Mammary microvascular endothelial cell (primary cell): ENCODE measurements at places on chromosomes 7 and 10. TPM values are rescaled to one million over a fixed set of nuclear protein-coding genes. Genes with fewer than 3 reads are reported as not detected.

SRI gene
- 135 and 148 TPM in 2 replicates for total RNA-seq

ZNF488 gene
- 0.07 and 0.15 TPM in 2 replicates for total RNA-seq

COX19 gene
- 4.3 and 8.8 TPM in 2 replicates for total RNA-seq

LIMK1 gene
- 32.0 and 41.5 TPM in 2 replicates for total RNA-seq

SPAM1 gene
- not detected in 2 replicates for total RNA-seq

MACROH2A2 gene
- 0.59 and 1.1 TPM in 2 replicates for total RNA-seq

UBE2D4 gene
- total RNA-seq: 25.0 and 34.4 TPM in 2 replicates

DPP6 gene
- not detected in 2 replicates for total RNA-seq

GCK gene
- total RNA-seq: 0.39 TPM in 1 of 2 replicates, not detected in the other

COL26A1 gene
- not detected in 2 replicates for total RNA-seq

MBL2 gene
- not detected in 2 replicates for total RNA-seq

TFPI2 gene
- total RNA-seq: 36.2 and 59.8 TPM in 2 replicates

PVRIG gene
- total RNA-seq: not detected in 2 replicates

SH2D4B gene
- total RNA-seq: not detected in 2 replicates

OPALIN gene
- not detected in 2 replicates for total RNA-seq

CALHM1 gene
- total RNA-seq: not detected in 2 replicates

TAS2R39 gene
- not detected in 2 replicates for total RNA-seq

FAM25G gene
- not detected in 2 replicates for total RNA-seq

SEC61G gene
- total RNA-seq: 751 and 929 TPM in 2 replicates

MAGI2 gene
- 0.84 and 1.5 TPM in 2 replicates for total RNA-seq

GJC3 gene
- not detected in 2 replicates for total RNA-seq

EPC1 gene
- total RNA-seq: 12.1 and 17.0 TPM in 2 replicates

KCNH2 gene
- total RNA-seq: not detected in 2 replicates

ZNF239 gene
- 0.44 and 1.9 TPM in 2 replicates for total RNA-seq

TMEM120A gene
- 8.5 and 22.7 TPM in 2 replicates for total RNA-seq

FAM180A gene
- 0.10 TPM in 1 of 2 replicates, not detected in the other for total RNA-seq

PPP2R2D gene
- 17.9 and 19.6 TPM in 2 replicates for total RNA-seq

CALHM3 gene
- total RNA-seq: not detected in 2 replicates

PNLIPRP1 gene
- not detected in 2 replicates for total RNA-seq

TMEM229A gene
- not detected in 2 replicates for total RNA-seq

MALRD1 gene
- not detected in 2 replicates for total RNA-seq

HTR7 gene
- not detected in 2 replicates for total RNA-seq

ANKRD61 gene
- total RNA-seq: 0.20 and 0.40 TPM in 2 replicates

FKBP6 gene
- not detected in 2 replicates for total RNA-seq

NRCAM gene
- 25.6 and 26.8 TPM in 2 replicates for total RNA-seq

SLC35B4 gene
- total RNA-seq: 11.9 and 12.7 TPM in 2 replicates

AKR1D1 gene
- not detected in 2 replicates for total RNA-seq

CRPPA gene
- total RNA-seq: 1.4 TPM in 2 replicates

SERPINE1 gene
- 1,812 and 1,952 TPM in 2 replicates for total RNA-seq

GIMAP7 gene
- total RNA-seq: 20.4 and 26.2 TPM in 2 replicates
